ENCODE measurements at places on chromosomes 6 and 20.

DNA sequence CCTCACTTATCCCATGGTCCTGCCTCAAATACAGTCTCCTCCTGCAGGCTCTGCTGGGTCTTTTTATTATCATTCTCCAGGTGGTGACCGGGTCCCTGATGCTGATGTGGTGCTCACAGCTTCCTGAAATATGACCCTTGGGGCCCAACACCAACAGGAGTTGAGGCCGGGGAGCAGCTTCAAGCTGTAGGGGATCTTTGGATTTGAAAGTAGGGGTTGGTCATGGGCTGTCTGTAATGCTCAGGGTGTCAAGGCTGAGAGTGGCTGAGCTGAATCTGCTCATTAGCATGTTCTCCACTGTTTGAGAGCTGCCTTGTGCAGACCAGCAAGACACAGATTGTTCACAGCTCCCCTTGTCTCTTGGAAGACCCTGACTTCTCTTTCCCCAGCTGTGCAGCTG is 35.5 kb downstream of the HLA-F start:
- no peak for DNase-seq

DNA sequence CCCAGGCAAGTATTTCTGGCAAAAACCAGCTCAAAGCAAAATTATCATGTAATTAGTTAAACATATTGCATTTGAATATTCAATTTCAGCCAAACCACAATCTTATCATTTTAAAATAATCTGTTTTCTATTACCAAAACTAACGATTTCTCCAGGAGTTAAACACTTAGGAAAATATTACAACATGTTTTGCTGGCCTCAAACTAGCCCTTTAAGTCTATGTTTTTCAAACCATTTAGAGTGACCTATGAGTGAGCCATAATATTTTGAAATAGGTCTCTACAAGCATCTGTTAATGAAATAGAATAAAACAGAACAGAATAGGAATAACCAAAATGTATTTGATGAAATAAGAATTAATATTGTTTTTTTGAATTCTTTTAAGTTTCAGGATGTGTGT is 370.9 kb downstream of the COL12A1 start:
- no peak for DNase-seq

DNA sequence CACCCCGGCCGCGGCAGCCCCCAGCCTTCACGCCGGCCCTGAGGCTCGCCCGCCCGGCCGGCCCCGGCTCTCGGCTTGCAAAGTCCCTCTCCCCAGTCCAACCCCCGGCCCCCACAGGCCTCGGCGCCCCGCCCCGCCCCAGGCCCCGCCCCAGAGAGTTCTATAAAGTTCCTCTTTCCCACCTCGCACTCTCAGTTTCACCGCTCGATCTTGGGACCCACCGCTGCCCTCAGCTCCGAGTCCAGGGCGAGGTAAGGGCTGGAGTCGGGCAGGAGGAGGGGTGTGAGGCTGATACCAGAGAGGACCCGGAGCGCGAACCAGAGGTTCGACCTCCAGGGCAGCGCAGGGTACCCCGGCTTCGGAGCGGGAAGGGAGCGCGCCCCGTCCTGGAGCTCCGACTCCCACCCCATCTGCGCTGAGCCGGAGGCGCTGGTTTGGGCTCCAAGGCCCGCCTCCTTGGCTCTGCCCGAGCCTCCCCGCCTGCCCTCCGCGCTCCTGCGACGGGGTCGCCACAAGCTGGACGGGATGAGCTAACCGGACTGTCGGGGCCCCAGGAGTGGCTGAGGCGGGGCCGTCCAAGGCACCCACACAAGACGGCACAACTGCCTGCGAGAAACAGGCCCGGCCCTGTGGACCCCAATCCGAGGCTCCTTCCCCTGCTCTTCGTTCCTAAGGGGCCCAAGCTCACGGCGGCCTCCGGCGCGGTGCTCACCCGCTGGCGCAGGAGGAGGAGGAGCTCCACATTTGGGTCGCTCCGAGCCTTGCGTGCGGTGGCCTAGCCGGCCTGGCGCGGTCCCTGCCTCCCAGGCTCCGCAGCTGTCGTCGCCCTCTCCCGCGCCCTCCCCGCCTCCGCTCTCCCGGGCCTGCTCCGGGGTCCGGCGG is at the start of gene IRF4:
IRF4 (plus strand) TSS at position 194 of the 882 bp plus-strand sequence. CDS start 1,401 bp downstream, outside the sequence.
- DNase-seq: peak; percentile 5

GRCh38 chr6:166786704-166787293 is 159.7 kb upstream of the RPS6KA2 start:
- DNase-seq: peak; percentile 81

- no peak for DNase-seq
Observed at GRCh38 chr20:12575352-12576095, 433.2 kb upstream of the SPTLC3 start.

GRCh38 chr6:158500016-158500735 is 59.7 kb upstream of the TMEM181 start:
- DNase-seq: peak; percentile 63

DNA sequence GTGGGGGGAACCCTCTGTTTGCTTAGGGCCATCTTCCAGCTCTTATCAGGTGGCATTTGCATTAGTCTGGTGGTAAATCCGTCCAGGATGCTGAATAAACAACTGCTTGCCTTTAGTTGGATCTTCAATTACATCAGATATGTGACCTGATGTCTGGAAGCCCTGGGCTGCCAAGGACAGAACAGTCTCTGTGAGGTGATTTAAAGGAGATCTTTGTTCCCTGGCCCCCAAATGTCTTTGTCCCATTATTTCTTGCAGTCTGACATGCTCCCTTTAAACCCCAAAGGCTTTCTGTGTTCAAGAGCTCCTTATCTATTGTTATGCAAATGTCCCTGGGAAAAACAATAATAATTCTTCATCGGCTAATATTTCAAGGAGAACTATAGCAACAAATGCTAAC is 84.6 kb upstream of the SPTLC3 start:
- no peak for DNase-seq

- peak; percentile 21 for DNase-seq
Observed at GRCh38 chr6:69974193-69974592, 107.8 kb downstream of the COL19A1 start.

Data from cardiac fibroblast (primary cell).